ENCODE measurements at places on chromosomes 7 and 10.

DNA sequence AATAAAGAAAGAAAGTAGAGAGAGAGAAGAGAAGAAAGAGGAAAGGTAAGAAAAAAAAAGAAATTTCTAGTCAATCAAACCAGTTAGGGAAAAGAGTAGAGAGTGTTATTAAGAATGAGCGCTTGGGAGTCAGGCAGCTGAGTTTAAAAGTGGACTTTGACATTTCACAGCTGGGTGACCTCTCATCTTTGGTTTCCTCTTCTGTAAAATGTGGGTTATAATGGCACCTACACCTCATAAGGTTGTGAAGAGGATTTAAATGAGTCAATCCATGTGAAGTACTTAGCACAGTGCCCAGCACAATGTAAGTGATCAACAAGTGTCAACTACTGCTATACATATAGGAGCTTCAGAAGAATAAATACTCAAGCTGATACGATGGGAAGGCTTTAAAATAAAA, 12.2 kb downstream of the HOXA1 start:
- no peak for DNase-seq

DNA sequence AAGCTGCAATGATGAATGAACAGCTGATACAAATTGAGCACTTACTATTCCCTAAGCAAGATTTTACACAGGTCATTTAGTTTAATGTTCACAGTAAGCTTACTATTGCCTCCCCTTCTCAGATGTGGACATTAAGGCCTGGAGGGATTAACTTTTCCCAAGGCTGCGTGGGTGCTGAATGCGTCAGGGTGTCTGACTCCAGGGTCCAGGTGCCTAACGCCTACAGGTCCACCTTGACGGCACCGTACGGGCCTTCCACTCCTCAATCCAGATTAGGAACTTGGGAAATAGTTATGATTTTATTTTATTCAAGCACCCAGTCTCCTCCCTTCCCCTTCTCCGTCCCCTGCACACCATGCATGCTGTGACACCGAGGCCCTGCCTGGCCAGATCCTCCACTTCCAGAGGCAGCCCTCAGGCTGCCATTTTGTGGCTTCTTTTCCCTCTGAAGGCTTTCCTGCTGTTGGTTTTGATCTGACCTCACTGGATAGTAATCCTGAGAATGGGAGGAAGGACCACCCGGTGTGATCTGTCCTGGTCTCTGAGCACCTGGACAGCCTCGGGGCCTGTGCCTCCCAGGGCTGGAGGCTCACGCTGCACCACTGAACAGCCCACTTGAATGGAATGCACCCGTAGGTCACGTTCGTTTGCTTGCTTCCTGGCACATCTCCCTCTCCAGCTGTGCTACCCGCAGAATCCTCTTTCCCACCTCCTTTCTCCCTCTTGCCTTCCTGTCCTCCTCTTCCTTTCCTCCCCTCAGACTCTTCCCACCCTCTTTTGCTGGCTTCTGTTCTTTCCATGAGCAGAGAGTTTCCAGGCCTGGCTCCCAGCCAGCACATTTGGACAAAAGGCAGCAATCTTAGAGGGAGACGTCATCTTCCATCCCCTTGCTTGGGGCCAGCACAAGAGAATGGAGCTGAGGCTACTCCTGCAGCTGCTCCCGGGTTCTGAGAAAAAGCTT, 14.4 kb downstream of the DENND2A start:
- DNase-seq = peak; percentile 55

DNA sequence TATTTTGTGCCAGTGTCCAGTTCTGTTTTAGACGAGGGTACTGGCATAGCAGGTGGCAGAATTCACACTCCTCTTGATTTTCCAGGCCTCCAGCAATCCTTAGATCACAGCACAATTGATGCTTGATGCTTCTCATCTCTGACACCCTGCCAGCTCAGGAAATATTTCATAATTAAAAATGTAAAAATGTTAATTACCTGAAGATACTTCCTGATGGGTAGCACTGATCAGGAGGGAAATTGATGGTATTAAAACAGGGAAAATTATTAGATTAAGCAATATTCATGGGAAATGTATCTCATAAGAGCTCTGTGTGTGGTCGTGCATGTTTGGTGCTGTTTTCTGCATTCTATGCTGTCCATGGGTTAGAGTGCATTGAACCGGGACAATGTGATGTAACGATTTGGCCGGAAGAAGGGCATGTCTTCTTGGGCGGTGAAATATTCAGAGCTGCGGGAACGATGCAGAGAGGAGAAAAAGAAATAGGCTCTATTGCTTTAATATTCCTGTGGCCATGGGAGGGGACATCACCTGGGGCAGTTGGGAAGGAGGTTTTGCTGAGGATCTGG, 43.7 kb upstream of the MKI67 start:
- DNase-seq = no peak

- no peak for DNase-seq
Observed at GRCh38 chr10:118403967-118404366, 61.8 kb upstream of the FAM204A start.

GRCh38 chr7:103712991-103713778, 267.2 kb upstream of the SLC26A5 start:
- DNase-seq = no peak

DNA sequence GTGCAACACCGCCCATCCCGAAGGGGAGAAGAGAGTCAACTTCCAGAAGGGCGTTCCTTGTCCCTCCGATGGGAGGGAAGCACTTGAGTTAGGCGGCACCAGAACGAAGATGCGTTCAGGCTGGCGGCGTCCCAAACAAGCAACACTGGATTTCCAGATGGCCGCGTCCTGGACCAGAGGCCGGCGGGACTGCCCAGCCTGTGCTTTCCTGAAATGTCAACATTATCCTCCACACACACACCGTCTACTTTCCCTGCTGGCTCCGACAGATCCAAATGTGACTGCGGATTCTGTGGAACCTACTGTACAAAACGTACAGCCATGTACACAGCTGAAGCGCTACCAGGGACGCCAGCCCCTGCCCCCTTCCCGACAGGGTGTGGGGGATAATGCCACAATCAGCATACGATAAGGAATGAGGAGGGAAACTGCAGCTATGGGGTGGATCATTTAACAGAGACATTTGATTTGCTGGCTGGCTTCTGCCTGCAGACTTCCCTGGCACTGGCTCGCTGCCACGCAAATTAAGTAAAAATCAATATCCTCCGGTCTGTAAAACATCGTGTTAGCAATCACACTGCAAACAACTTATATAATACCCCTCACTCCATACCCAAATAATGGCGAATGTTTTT, 82.1 kb downstream of the ZRANB1 start:
- no peak for DNase-seq

DNA sequence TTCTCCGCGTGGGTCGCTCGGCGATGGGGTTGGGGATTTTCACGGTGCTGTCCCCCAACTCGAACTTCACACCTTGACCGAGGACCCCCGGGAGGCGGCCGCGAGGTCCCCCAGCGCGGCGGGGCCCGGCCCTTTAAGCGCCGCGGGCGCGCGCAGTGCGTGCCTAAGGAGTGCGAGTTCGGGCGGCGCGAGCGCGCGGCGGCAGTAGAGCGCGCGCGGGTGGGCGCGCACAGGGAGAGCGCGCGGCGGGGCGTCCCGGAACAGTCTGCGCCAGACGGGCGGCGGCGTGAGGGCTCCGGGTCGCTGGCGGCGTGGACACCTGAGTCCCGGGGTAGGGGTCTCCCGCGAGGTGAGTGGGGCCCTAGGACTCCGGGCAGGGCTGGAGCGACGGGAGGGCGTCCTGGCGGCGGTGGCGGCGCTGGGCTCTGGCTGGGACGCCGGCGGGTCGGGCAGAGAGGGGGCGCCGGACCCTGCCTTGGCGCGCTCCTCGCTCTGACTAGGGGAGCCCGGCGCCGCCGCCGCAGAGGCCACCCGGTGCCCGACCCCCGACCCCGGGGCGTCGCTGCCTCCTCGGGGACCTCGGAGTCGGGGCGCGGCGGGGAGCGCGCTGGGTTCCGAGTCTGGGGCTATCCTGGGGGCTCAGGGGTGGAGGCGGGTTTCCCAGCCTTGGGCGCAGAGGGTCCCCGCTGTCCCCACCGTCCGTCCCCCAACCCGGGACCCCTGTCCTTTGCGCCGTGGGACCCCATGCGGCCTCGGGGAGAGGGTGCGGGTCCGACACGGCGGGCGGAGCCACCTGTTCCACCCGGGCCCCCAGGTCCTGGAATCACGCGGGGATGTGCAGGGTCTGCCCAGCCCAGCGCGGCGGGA, at the start of gene PROSER2:
Gene PROSER2, plus strand, starts transcription at position 235 of the 867 bp plus-strand sequence. CDS start 28,722 bp downstream, outside the sequence.
- no peak for DNase-seq

DNA sequence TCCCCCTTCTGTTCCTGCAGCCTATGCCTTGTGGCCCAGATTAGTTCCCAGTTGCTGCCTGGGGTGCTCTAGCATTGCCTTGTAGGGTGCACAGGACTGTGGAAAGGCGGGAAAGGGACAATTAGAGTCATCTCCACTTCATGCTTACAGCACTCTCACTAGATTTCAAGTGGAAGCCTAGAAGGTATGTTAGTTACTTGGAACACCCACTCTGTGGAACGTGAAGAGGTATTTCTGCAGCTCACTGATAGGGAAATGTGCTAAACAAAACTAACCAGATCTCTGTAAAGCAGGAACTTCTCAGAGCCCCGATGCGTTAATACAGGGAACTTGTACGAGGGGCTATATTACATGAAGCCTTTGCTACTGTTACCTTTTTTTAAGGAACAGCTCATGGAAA, 19.4 kb downstream of the STMP1 start:
- DNase-seq = no peak

- no peak for DNase-seq
Observed at GRCh38 chr10:82552267-82552666, 677.3 kb downstream of the NRG3 start.

- peak; percentile 7 for DNase-seq
Observed at GRCh38 chr7:92588561-92588960, 1.6 kb downstream of the FAM133B start.

DNA sequence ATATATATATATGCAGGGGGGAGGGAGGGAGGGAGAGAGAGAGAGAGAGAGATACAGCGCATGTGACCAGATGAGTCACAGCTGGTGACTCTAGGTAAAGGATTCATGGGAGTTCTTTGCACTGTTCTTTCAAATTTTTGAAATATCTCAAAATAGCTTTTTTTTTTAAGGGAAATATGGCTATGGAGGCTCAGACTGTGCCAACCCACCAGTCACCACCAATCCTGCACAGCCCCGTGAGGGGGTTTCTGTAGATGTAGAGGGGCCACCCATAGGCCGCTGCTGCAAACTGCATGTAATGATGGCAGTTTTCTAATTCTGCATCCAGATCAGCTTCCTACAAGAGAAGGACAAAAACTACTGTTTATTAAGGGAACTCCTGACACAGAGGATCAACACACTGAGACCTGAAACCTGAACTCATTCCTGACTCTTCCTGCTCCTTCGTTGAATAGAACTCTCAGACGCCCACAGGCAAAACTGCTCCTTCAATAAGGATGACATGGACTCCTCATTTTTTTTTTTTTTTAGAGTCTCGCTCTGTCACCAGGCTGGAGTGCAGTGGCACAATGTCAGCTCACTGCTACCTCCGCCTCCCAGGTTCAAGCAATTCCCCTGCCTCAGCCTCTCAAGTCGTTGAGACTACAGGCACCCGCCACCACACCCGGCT, 17.3 kb downstream of the DAGLB start:
- DNase-seq = no peak

DNA sequence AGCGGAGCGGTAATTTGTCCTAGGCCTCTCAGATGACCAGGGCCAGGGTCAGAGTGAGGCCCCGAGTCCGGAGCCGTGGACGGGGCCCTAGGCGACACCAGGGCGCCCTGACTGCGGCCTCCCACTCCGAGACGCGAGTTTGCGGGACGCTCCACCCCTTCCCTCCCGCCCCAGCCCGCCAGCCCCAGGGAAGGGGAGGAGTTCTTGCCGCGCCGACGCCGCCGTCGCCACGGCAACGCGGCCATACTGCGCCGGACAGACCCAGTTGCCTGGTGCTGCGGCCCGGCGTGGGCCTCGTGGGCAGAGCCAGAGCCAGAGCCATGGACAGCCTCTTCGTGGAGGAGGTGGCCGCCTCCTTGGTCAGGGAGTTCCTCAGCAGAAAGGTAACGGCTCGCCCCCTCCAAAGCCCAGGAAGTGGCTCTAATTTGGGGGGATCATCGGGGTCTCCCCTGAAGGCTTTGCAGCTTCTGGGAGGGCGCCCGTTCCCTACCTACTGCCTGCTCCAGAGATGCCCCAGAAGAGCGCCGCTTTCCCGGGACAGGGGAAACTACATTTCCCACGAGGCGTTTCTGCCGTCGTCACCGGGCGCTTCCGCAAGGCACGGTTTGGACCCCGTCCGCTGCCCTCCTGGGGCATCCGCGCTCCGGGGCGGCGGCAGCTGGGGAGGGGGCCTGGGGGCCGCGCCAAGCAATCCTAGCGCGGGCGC, at the start of gene MINDY4:
Gene MINDY4, plus strand, starts transcription at position 244 of the 706 bp plus-strand sequence. Its CDS starts 77 bp downstream, at position 321.
- DNase-seq = peak; percentile 55

DNA sequence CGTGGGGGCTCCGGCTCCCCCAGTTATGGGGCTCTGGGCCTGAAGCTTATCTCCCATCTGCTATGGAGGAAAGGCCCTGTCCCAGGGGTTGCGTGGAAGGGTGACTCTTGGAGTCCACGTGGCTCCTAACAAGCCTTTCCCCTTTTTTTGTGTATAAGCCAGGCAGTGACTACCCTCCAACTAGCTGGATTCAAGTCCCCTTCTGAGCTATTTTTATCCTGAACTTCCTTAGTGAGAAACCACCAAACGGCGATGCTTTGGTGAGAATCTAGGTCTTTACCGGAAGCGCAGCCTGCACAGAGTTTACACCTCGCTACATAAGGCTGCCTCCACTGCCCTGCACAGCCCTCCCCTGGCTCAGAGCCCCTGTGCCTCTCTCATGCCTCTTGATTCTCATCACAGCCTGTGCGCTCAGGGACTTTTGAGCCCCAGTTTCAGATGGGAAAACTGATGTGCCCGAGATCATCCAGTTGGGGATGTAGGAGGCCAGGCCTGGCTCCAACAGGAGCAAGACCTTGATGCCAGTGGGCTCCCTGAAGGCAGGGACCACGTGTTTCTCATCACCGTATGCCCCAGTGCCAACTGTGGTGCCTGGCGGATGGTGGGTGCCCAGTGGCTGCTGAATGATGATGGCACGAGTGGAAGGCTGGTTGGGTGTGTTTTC, 102.3 kb upstream of the PPIF start:
- no peak for DNase-seq

DNA sequence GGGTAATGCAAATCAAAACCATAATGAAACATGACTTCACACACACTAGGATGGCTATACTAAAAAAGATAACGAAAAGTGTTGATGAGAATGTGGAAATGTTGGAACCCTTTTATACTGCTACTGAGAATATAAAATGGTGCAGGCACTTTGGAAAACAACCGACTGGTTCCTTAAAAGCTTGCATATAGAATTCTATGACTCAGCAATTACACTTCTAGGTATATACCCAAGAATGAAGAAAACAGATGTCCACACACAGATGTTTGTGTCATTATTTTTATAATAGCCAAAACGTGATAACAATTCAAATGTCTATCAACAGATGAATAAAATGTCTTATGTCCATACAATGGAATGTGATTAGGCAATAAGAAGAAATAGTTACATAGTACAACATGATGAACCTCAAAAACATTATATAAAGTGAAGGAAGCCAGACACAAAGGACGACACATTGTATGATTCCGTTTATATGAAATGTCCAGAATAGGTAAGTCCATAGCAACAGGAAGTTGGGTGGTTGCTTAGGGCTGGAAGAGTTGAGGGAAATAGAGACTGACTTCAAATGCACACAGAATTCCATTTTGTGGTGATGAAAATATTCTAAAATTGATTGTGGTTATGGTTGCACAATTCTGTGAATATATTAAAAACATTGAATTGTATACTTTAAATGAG, 148.3 kb upstream of the PHYHIPL start:
- no peak for DNase-seq
